ENCODE measurements at places on chromosomes 6 and 20. TPM values are rescaled to one million over a fixed set of nuclear protein-coding genes. Genes with fewer than 3 reads are reported as not detected.

Gene WFDC12
- not detected for total RNA-seq

Gene GHRH
- not detected for total RNA-seq

Gene COL9A3
- 151 TPM for total RNA-seq

Gene GPANK1
- total RNA-seq, result 15.3 TPM

Gene WFDC6
- total RNA-seq, result not detected

Gene CENPW
- 3.7 TPM for total RNA-seq
